ENCODE measurements at places on chromosomes 1 and 21.

- DNase-seq, result no peak
Measured at GRCh38 chr1:103362348-103363007, 163.0 kb upstream of the RNPC3 start.

GRCh38 chr1:212539737-212540430 is 68.7 kb upstream of the ATF3 start:
- no peak for DNase-seq

DNA sequence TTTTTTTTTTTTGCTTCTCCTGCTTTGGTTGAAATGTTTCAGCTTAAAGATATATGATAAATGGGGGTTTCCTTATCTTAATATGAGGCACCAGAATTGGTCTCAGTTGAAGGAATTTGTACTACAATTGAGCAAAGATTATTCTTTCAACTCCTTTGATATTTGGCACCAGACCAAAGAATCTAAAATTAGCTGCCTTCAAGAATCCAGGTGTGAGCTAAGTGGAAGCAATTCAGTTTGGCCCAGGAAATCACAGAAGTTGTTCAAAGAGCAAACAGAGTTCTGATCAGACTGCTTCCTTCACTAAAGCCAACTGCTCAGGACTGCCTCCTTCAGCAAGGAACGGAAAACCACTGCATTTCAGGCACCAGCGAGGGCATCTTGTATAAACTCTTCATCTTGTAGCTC is 68.3 kb upstream of the BCAR3 start:
- no peak for DNase-seq

DNA sequence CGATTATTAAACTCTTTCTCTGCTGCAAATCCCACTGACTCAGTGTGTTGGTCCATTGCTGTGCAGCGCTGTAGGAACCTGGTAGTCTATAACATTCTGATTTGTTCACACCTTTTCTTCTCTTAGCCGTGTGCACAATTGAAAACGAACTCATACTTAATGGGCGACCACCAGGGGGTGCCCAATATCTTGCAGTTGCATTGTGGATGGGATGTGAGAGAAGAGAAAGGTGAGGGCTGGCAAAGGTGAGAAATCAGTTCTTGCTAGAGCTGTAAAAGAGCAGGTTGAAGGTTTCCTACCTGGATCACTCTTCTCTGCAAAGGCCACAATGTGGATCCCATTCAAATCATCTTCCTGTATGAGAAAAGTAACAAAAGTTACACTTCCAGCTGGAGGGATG is 51.0 kb downstream of the CASQ2 start:
- DNase-seq, result peak; percentile 15

GRCh38 chr1:98102345-98103030 is 181.7 kb upstream of the DPYD start:
- no peak for DNase-seq

DNA sequence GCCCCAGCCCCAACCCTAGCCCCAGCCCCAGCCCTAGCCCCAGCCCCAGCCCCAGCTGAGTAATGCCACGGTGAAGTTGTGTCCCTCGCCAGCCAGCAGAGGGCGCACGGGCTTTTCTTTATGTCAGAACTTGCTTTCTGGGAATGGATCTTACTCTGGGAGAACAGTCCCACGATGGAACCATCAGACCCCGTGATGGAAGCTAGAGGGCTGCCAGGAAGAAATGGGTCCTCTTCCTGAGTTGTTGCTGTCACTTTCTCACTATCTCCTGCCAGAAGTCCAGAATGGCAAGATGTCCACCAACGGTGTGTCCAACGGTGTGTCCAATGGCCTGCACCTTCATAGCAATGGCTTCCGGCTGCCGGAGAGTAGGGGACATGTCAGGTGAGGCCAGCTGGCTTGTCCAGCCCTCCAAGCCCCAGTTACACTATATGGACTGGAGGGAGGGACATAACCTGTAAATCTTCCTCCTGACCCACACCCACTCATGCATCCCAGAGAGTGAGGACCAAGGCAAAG is 25.1 kb upstream of the TMEM222 start:
- peak; percentile 66 for DNase-seq

GRCh38 chr21:37828556-37828955 is 87.7 kb downstream of the KCNJ6 start:
- no peak for DNase-seq

DNA sequence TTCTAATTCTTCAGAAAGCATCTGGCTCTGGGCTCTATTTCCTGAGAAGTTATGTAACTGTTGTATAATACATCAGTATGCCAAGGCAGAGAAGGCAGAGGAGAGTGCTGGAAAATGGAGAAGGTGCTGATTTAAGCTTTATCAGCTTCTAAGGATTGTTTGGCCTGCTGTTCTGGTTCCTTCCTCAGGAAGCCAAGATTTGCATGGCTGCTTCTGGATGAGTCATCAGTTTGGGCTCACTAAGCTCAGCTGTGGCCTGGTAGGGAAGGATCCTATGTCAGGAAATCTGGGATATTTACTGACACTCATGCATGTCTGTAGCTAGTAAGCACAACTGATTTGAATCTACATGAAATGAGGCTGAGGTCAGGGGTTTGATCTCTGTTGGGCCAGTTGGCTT is 73.2 kb upstream of the ADGRL4 start:
- no peak for DNase-seq

GRCh38 chr1:228304766-228305395 is 97.0 kb downstream of the OBSCN start:
- no peak for DNase-seq

GRCh38 chr1:12477936-12478611 is 139.9 kb downstream of the DHRS3 start:
- no peak for DNase-seq

- DNase-seq, result no peak
Measured at GRCh38 chr21:25822981-25823380, 88.2 kb downstream of the GABPA start.

- DNase-seq, result no peak
Measured at GRCh38 chr1:65393347-65393746, 27.1 kb upstream of the LEPR start.

DNA sequence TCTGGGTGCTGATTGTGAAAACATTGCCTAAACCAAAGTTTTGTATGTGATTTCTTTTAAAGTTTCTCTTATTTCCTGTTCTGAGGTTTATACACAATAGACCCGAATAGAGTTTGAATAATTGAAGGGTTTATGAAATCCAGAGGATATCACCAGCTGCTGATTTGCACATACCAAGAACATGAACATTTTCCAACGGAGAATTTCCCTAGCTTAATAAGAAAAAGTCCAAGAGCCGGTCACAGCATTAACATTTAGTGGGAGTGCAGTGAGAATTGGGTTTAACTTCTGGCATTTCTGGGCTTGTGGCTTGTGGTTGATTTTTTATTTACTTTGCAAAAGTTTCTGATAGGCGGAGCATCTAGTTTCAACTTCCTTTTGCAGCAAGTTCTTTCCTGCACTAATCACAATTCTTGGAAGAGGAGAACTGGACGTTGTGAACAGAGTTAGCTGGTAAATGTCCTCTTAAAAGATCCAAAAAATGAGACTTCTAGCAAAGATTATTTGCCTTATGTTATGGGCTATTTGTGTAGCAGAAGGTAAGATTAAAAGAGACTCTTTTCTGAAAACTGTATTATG is at the start of gene CFH:
CFH (plus strand) TSS at position 407 of the 579 bp plus-strand sequence; CDS start at position 482, 75 bp downstream.
- DNase-seq, result no peak

GRCh38 chr1:76269155-76269554 is 194.6 kb downstream of the ST6GALNAC3 start:
- DNase-seq, result no peak

DNA sequence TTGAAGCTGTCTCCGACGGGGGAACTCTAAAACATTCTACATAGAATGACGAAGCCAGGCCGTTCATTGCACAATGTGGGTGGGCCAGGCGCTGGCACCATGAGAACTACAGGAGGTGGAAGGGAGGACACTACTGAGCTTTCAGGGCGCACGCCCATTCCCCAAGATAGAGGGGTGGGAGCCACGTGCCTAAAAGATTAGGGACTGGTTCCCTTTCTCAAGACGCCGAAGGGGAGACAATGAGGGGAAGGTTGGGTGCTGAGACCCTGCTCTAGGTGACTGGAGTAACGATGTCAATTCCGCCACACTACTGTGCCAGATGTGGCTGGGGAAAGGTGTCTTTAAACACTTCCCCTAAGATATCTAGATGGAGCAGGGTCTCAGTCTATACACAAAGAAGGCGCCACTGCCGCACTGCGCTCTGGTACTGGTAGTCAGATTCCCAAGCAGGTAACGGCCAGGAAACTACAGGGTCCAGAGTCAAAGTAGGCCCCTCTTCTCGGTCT is 782 bp downstream of the CSDE1 start:
- DNase-seq, result no peak

DNA sequence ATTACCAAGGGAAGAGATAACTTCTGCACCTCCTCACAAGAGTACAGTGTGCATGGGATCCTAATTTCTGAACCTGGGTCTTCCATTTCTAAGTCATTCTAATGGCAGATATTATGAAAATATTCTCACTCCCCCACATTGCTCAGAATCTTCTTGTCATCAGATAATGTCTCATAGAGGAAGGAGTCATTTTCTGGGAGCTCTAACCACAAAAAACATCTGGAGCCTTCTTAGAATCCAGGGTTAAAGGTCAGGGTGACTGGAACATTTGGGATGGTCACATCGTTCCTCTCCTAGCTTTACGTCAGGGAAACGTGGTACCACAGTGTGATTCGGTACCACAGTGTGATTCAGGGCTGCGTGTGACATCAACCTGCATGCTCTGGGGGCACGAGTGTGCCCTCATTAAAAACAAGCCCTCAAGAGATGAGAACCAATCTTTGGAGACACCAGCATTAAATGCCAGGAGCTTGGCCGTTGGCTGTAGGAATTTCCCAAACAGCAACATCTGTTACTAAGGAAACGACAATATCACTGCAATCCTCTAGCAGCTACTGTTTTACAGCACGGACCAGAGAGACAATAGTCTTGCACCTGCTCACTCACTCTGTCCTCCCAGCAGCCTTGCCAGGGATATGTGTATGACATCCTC is 179.1 kb downstream of the PSMG1 start:
- no peak for DNase-seq

GRCh38 chr1:24459551-24460266 is 42.9 kb upstream of the RCAN3 start:
- DNase-seq, result no peak

- no peak for DNase-seq
Measured at GRCh38 chr1:119331915-119332314, 36.7 kb upstream of the HAO2 start.

DNA sequence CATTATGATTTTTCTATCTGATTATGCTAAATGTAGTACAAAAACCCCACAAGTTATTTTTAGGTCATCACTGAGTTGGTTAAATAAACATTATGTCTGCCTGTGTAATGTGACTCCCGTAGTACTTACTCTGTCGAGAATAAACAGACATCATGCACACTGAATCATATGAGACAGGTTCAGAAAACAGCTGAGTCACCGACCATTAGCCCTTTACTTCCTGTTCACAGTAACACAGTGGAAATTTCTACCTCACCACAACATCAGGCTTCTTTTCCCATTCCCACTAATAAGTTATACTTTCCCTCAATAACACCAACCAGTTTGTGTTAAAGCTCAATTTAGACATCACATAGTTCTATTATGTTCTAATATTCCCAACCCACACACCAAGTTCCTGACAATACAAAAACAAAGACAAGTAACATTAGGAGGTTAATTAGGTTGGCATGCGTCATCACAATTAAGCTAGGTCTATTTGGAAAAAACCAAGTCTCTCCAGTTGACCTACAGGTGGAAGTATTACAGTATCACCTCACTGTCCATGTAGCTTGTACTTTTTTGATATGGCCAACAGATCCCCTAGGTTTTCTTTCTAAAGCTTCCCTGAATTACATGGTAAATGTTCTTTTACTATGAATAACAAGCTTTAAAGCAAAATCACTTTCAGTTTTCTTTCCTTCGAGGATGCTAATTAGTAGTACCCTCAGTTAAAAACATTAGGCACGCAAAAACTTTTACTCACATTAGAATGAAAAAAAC is 154.2 kb downstream of the EIF4G3 start:
- no peak for DNase-seq

DNA sequence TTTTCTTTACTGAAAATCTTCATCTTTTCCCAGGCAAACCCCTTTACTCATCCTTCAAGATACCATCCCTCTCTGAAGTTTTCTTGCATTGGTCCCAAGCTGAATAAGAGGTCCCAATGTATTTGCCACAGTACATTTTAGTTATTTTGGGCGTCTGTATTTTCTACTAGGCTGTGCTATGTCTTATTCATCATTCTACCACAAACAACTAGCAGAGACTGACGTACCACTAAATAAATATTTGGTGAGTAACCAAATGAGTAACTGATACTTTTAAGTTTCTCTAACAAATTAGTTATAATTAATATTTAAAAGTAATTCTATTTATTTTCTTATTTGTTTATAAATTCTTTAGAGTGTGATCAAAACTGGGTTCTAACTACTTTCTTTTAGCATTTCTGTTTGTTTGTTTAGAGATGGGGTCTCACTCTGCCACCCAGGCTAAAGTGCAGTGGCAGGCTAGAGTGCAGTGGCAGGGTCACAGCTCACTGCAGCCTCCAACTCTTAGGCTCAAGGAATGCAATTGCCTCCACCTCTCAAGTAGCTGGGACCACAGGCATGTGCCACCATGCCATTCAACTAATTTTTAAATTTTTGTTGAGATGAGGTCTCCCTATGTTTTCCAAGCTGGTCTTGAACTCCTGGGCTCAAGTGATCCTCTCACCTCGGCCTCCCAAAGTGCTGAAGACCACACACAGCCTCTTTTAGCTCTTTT is 33.1 kb downstream of the NDC1 start:
- no peak for DNase-seq

DNA sequence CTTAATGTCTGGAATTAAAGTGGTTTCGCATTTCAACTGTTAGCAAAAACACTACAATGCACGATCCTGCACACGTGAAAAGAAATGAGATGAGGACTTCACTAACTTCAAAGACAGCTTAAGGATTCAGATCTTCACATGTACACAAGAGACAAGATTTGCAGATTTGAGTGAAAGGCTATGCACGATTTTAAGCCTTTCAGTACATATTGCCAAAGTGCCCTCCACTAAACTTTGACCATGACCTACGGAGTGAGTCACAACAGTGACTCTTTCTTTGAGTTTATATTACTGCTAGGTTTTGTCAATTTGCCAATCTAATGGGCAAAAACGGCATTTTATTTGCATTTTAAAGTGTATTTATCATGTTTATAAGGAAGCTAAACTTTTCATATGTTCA is 41.2 kb upstream of the CR1L start:
- DNase-seq, result no peak

DNA sequence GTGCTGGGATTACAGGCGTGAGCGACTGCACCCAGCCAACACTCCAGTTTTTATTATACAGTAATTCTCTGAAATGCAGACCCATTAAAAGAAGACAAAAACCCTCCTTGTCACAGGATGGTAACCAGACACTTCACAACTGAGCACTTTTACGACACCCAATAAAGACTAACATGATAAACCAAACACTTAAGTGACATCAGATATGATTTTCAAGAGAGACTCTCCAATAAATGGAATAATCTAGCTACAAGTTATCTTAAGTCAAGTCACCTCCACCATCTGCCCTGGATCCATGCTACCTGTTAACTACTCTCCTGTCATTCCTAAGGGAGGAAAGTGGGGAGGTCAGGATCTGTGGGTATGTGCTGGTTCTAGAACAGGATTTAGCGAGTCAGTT is 5.6 kb downstream of the GNG12 start:
- DNase-seq, result no peak

Data from stimulated activated CD4-positive, alpha-beta T cell treated with anti-CD3 and anti-CD28 coated beads, Interleukin-12 subunit alpha, Interleukin-12 subunit beta, amount 100 ng/mL, for 24 hours (primary cell).